Ecto neural progenitor cell (in vitro differentiated cells): ENCODE measurements at places on chromosomes 3 and 15.

DNA sequence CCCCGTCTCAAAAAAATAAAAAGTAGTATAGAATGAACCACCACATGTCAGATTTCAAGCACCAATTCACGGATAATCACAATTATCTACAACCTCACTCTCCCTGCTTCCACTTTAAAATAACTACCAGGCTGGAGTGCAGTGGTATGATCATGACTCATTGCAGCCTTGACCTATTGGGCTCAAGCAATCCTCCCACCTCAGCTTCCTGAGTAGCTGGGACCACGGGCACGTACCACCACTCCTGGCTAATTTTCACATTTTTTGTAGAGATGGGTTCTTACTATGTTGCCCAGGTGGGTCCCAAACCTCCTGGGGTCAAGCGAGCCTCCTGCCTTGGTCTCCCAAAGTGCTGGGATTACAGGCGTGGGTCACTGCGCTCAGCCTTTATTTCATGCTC, 38.1 kb upstream of the LDHAL6B start:
- DNase-seq = no peak

DNA sequence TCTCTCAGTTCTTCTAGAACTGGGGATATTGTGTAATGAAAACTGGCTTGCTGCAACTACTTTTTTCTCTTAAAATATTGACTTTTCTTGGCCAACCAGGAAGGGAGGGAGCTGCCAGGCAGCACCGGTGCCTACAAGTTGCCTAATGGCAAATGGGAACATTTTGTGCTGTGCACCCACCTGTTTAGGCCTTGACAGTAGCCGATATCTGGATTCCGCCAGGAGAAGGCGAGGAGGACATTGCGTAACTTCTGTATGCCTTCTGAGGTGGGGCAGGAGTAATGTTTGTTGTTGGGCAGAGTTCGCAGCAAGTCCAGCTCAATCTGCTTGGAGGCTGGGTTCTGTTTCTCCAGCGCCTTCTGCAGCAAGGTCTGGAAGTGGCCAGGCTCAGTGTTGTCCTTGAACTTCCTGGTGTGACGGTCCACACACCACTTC, 64.9 kb downstream of the TBC1D2B start:
- no peak for DNase-seq

DNA sequence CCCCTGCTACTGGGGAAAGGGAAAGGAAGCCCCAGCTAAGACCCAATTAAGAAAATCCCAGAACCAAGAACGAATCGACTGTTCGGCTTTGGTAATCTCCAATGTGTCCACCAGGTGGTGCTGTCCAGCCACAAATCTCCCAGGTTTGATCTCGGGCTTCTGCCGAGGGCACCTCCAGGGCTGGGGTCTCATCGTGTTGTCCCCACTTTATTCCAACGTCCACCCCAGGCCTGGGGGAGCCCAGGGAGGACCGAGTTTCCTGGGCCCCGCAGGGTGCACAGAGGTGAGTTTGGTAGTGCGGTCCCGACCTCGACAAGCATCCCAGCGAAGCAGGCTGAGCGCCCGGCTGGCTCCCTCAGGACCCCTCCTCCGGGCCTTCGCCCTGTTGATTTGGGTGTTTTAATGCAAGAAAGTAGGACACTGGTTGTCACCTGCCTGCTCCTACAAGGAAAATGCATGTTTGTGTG, 185.1 kb downstream of the GOLGA6L6 start:
- DNase-seq = peak; percentile 56

GRCh38 chr15:56053046-56053400, 59.6 kb upstream of the NEDD4 start:
- DNase-seq = no peak
